Frontal cortex (tissue), 4 donors: ENCODE measurements at places on chromosomes 2 and 18. TPM values are rescaled to one million over a fixed set of nuclear protein-coding genes. Genes with fewer than 3 reads are reported as not detected.

VSNL1 gene
- total RNA-seq = 24.5 TPM

CPO gene
- total RNA-seq = not detected

DNA sequence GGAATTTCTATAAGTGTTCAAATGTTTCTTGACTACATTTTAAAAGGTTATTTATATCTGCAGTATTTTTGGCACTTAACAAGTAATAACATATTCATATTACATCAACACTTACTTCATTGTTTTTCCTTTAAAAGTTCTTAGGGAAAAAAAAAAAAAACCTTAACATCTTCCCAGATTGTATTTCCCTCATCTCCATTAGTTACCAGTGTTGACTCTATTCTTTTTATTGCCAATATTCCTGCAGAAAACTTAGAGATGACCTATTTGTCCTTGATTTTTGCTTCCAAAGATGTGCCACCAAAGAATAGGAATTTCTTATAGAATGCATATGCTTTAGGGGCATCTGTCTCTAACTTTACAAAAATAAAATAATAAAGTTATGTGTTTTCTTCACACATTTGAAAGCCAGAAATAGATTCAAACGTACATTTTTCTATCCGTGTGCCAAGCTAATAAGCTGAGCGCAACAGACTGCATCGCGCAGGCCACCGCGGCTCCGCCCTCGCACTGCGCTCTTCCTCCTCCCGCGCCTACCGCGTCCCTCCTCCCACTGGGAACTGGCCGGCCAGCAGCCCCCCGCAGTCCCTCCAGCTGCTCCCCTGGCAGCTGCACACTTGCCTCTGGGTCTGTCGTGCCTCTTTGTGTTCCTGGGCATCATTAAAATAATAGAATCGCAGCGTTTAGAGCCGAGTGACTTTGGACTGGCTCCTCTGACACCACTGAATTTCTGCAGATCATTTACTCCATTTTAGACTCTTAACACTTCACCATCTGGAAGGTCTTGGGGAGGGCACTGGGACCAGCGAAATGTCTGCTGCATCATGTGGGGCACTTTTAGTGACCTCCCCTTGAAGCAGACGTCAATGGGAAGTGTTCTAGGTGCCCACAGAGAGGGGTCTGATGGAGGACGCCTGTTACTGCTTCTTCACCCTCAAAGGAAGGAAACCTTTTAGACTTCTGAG, 21.2 kb upstream of the NAB1 start:
- no peak for DNase-seq

DNA sequence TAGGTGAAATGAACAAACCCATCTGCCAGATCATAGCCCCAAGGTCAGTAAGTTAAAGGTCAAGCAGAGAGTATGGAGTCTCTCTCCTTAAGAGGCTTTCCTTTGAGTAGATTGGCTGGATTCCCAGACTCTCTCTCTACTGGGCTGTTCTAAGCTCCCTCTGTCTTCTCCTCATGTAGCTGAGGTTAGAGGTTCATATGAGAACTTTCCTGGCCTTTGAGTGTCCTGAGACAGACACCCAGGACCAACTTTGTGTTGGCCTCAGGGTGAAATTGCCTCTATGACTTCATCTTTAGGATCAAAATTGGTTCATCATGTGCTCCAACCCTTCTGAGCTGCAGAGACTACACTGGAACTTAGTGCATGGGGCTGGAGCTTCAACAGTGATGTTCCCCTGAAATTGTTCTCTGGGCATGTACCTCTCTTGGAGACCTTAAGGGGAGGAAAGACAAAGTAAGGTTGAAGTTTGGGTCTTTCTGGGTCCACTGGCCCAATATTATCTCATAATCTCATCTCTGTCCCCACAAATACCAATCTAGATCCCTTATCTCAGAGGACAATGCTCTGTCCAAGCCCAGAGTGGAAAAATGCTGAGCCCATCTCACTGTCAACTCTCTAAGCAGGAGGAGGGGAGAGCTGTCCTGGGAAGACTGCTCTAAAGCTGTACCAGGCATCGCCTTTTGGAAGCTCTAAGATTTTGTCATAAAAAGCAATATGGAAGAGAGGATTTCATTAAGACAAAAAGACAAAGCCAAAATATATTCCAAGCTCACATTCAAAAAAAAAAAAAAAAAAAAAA, 177.3 kb upstream of the ARL4C start:
- DNase-seq = no peak

DNA sequence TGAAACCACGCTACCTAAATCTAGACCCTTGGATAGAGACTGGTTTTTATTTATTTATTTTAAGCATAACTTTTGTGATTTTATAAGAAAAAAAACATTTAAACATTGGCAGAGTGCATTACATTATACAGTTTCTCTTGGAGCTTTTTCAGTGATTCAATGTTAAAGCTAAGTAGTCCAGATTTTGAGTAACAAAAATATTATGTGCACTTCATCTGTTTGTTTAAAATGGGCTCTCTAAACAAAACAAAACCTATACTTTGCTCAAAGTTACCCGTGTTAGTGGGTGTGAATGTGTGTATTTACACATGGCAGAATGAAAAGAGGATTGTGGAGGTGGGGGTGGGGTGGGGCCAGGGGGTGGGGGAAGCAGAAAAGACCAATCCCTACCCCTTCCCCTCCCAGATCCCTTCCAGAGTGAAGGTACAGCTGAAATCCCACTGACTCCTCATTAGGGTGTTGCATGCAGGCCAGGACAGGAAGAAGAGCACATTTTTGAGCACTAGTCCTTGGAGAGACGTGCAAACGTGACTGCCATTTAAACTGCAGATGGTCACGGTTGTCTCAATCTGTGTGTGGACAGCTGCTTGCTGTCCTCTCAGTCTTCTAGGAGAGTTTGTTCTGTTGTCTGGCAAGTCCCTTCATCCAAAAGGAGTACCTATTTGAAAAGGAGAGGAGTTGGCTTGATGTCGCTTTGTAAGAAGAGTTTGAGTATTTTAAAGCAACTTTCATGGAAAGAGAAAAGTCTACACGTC, 303.0 kb downstream of the ICOS start:
- no peak for DNase-seq

DNA sequence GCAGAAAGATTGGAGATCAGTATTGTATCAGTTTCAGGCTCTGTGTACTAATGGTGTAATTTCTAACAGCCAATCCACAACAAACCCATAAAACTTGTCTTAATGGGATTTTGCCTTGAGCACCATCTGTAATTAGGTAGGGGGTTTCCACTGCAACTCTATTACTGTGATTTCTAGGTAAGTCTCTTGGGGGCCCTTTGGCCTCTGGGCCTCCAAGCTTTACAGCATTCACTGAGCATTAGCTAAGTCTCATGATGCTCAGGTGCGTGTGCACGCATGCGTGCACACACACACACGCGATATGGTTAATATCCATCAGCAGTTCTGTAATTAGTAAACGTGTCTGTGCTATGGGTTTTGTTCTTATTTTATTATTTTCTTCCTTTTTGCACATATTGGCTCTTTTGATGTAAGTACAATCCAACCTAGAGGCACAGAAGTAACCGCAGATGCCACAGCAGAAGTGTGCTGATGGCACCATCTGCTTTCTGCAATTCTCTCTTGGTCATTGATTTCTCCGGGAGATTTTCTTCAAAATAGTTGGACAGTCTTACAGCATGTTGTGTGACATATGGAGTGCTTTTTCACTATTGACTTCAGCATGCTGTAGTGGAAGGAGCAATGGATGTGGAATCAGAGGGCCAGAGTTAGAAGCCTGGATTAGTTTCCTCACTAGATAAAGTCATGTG, 592.0 kb downstream of the LRRTM4 start:
- no peak for DNase-seq

ELAC1 gene
- 11.0 TPM for total RNA-seq

DNA sequence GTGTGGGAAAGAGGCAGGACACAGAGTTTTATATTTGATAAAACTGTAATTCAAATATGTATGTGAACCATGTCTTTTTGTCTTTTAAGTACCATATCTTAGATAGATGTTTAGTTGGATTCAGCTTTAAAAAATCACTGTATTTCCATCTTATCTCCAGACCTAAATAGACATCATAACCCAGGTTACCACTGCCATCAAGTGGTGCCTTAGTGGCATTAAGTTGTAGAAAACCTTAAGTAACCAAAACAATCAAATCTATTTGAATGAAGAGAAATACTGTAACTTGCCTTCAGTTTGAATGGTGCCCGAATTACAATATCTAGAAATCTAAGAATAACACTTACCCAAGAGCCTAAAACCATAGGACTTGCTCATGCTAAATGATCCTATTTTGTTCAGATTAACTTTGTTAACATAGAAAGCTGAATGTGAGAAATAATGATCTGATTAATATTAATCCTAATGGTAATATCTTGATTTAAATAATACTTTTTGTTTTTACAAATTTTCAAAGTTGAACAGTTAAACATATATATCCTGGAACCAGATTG, 92.5 kb upstream of the MAP2 start:
- DNase-seq = peak; percentile 7

GRCh38 chr2:212712466-212712865, 173.9 kb upstream of the ERBB4 start:
- DNase-seq = no peak

DNA sequence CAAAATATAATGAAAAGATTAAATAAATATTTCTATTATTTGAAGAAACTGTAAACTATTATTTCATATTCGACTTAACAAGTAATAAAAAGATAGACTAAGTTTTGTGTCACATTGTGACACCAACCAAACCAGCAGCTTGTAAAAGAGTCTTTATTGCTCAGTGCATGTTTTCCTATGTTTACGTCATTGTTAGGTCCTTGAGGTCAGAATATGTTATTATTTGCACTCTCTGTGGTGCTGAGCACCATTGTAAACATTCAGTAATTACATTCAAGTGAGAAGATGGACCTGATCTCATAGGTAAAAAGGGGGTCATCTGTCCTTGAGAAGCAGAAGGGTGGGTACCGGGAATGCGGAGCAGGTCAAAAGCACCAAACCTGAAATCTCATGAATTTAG, 1999.1 kb upstream of the CELF4 start:
- DNase-seq = no peak

- DNase-seq = no peak
Measured at GRCh38 chr18:36623091-36623490, 205.7 kb downstream of the TPGS2 start.

SPHKAP gene
- 45.7 TPM for total RNA-seq

MAT2A gene
- 55.4 TPM for total RNA-seq

DNA sequence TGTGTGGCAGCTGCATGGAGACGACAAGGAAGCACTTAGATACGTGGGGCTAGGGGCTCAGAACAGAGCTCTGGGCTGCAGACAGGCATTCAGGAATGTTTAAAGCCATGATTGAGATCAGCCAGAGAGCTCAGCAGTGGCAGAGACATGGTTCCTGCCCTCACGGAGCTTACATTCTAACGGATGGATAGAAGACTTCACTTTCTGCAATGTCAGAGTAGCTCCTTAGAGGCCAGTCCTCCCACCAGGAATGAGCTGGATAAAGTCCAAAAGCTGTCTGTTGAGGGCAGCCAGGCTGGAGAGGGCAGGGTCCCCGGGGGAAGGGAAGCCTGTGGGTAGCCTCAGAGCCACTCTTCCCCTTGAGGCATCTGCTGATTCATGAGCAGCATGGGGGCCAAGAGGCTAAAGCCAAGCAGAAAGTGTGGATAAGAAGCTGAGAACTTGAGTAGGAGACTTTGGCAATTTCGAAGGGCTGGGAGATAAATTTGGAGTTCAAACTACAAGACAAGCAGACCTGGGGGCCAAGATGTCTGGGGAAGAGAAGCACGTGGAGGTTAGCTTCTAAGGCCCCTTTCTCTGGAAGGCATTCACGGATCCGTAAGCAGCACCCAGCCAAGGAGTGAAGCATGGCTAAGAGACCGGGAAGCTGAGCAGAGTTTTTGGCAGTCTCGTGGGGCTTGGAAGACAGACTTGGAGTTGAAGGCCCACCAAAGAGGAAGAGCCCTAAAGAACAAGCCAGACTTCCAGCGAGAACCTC, 9.7 kb upstream of the CIB4 start:
- no peak for DNase-seq

GRCh38 chr2:37323176-37323780, 1.4 kb downstream of the PRKD3 start:
- no peak for DNase-seq

- no peak for DNase-seq
Measured at GRCh38 chr2:98175811-98176210, 88.8 kb downstream of the VWA3B start.

CD207 gene
- total RNA-seq = not detected

DNA sequence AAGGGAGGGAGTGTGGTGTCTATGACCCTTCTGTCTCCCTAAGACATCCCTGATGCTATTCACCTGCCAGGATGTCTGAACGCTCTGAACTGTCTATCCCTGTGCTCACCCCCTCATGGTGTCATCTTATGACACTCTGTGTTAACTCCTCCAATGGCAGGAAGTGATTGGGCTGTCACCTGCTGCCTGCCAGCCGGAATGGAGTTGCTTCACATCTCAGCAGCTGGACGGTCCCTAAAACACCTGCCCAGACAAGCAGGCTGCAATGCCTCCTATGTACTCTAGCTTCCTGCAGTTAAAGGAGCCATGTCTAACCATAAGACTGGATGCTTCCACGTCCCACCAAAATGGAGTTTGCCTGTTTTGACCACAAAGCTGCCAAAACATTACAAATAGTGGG, 99.9 kb downstream of the CPO start:
- DNase-seq = no peak

GRCh38 chr18:80253871-80254492, 6.7 kb upstream of the PARD6G start:
- DNase-seq = no peak

DNA sequence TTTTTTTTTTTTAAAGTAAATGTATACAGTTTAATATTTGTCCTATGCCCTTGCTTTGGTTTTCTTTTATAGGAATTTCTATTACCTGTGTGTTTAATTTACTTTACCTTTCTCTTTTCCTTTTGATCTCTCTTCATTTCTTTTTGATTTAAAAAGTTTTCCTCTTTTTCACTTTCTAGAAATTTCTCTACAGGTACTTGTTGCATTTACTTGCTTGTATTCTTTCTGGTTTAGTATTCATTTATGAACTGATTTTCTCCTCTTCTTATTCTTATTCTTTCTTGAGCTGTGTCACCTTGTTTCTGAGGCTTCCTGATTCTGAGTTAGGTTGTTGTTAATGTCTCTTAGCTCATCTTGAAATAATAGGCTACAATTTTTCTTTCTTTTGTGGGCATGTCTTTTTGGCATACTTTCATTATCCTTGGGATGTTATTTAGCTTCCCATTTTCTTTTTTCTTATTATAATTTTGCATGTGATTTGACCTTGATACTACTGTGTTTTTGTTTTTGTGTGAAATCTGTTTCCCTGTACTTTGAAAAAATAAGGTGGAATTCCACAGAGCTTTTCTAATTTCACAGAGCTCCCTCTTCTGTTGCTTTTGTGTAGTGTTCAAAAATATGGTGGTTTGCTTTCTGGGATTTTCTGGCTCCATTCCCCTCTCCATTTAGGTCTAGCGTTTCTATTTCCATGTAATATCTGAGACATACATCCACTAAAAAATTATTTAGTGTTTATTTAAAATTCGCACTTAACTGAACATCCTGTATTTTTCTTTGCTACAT, 25.5 kb upstream of the ALMS1 start:
- DNase-seq = no peak

- DNase-seq = no peak
Measured at GRCh38 chr18:59767732-59768131, 70.5 kb upstream of the CCBE1 start.

- DNase-seq = no peak
Measured at GRCh38 chr2:202037086-202037485, 3.4 kb downstream of the FZD7 start.
